Activated CD8-positive, alpha-beta memory T cell treated with anti-CD3 and anti-CD28 coated beads, Interleukin-2, amount 50 U/mL, for 48 hours (primary cell): ENCODE measurements at places on chromosomes 7 and 10.

DNA sequence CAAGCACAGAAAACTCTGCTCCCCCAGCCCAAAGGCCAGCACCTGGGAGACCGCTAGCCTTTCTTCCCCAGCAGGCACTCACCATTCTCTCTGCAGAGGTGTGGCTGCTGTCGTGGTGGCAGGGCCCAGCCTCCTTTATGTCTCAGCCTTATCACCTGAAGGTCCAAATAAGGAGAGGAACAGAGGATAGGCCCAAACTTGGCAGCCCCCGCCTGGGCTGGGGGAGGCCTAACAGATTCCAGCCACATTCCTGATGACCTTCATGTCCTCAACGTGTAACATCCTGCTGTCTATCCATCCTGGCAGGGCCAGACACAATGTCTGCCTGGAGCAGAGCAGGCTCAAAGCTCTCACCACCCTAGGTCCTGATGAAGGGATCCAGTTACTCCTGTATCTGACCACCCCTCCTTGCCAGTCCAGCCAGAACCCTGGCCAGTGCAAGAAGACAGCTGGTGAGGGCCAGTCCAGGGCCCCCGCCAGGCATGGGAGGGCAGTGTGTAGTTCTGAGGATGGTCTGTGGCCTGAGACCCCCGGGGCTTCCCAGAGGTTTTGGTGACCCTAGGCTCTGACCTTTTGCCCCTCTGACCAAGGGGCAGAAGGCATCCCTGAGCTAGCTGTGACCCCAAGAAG is at the start of gene MYL7:
MYL7 (minus strand) TSS at position 112 of the 630 bp plus-strand sequence; CDS start at position 85, 27 bp downstream.
- DNase-seq = no peak

GRCh38 chr7:146982482-146982881 is 865.9 kb downstream of the CNTNAP2 start:
- DNase-seq = no peak

- DNase-seq = no peak
Measured at GRCh38 chr7:122847871-122848473, 38.3 kb downstream of the CADPS2 start.

DNA sequence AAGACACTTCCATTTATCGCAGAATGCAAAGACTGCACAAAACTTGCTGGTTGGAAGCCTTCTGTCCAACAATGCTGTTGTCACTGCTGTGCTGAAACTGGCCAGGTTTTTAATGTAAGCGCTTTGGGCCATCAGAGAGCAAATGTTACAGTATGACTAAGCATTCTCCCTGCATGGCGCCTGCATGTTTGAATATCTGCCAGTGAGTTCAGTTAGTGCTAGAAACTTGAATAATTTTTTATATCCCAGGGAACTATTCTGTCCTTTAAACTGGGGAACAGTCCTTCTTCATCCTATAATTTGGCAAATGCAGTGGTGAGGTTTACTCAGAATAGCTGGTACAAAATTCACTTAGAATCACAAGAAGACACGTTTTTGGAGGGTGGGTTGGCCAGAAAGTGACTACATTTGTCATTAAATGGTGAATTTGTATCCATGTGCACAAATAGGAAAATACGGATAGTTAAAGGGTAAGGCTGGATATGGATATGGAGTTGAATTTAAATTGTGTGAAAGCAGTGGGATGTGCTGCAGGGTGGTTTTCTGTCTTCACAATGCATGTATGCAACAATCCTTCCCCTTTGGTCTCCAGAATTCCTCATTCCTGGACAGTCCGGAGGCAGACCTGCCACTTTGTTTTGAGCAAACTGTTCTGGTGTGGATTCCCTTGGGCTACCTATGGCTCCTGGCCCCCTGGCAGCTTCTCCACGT is 1.7 kb downstream of the ABCC2 start:
- DNase-seq = no peak

DNA sequence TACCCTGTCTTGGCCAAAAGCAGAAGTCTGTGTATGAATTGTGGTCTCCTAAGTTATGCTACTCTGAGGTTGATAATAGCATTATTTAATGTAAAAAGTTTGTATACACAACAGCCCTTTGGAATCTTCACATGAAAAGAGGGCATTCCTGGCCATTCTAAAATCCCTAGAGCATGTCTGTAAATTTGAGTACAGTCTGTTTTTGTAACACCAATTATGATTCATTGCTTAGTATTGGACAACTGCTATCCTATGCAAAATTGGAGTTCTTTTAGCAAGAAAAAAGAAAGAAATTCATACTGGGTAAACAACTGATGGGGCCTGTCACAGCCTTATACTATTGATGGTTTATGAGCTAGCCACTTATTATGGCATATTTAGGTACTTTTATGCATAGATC is 10.2 kb downstream of the CUTC start:
- no peak for DNase-seq

- DNase-seq = no peak
Measured at GRCh38 chr10:52780391-52781155, 8.0 kb upstream of the MBL2 start.
